ENCODE measurements at places on chromosomes 6 and 20. TPM values are rescaled to one million over a fixed set of nuclear protein-coding genes. Genes with fewer than 3 reads are reported as not detected.

PTGIS gene
- 13.0 TPM for total RNA-seq

ADGRF4 gene
- total RNA-seq: 4.0 TPM

TSPO2 gene
- not detected for total RNA-seq

ESR1 gene
- 0.70 TPM for total RNA-seq

ANKRD66 gene
- not detected for total RNA-seq

ACSS1 gene
- 43.6 TPM for total RNA-seq

GGTLC1 gene
- total RNA-seq: not detected

Measured in left colon (tissue), 2 donors.